ENCODE measurements at places on chromosomes 13 and 19.

DNA sequence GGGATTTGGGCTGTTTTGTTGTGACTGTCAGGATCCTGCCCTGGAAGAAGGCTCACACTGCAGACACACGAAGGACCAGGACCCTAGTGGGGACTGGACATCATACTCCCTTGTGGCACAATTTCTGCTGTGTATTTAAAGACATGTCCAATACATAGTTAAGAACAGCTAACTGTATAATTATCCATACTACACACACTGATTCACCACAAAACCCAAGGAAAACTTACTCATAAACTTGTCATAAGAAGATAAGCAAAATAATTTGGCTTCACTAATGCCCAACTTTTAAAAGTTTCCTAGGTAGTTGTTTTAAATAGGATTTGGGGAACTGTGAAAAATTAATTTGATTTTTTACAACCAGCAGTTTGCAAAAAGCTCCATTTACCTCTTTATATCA, 46.1 kb downstream of the LATS2 start:
- no peak for DNase-seq

DNA sequence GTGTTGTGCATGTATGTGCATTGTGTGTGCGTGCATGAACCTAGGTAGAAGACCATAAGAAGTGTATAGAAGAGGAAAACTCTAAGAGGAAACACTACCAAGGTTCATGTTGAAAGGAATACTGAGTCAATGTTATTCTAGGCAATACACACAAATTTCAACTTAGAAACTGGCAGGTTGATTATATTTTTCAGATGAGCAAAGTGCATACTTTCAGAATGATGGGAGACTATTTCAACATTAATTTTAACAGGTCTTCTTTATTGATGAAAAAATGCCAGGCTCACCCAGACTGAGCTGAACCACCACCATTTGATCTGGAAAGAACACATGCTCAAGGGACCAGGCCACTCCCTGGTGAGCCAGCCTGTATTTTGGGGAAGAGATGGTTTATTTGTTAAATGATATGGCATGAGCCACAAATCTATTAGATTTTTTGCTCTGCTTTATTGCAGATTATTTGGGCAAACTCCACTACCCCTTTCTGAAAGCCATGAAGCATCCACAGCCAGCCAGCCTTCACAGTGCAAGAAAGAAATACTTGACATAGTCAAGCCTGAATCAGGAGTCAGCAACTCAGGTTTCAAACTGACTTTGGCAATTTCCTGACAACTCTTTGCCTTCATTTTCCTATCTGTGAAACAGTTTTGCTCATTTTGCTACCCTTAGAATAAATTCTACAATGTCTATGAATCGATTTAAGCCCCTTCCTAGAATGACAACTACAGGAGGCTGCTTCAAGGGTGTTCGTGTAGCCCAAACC, 368.9 kb downstream of the COG6 start:
- no peak for DNase-seq

- DNase-seq = no peak
Measured at GRCh38 chr19:13023656-13024055, 28.4 kb downstream of the NFIX start.

DNA sequence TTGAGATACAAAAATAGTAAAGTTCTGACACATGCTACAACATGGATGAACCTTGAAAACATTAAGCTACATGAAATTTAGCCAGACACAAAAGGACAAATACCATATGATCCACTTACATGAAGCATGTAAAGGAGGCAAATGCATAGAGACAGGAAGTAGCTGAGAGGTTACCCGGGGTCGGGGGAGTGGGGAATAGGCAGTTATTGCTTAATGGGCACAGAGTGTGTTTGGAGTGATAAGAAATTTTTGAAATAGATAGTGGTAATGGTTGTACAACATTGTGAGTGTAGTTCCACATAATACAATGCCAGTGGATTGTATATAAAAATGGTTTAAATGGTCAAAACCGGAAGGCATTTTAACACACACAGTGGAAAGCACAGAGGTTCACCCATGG, 4.3 kb downstream of the N4BP2L1 start:
- no peak for DNase-seq

GRCh38 chr19:49435670-49436069, 5.7 kb downstream of the SLC17A7 start:
- DNase-seq = no peak

GRCh38 chr19:18746401-18747325, 44.4 kb downstream of the COMP start:
- no peak for DNase-seq

GRCh38 chr13:85640727-85641126, 158.5 kb downstream of the SLITRK6 start:
- DNase-seq = no peak

- no peak for DNase-seq
Measured at GRCh38 chr13:79402074-79402635, 3.9 kb downstream of the RBM26 start.

DNA sequence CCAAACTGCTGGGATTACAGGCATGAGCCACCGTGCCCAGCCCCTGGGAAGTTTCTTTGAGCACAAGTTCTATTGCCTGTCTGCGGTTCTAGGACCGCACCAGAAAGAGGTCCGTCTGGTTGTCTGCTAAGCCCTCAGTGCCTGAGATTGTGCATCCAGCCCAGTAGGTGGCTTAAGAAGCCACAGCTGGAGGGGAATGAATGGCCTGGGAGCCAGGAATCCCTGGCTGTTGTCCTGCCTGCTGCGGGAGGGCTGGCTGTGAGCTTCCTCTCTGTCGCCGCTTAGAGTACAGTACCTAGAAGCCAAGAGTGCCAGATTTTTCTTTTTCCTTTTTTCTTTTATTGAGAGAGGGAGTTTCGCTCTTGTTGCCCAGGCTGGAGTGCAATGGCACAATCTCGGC, 4.2 kb upstream of the TYK2 start:
- no peak for DNase-seq

DNA sequence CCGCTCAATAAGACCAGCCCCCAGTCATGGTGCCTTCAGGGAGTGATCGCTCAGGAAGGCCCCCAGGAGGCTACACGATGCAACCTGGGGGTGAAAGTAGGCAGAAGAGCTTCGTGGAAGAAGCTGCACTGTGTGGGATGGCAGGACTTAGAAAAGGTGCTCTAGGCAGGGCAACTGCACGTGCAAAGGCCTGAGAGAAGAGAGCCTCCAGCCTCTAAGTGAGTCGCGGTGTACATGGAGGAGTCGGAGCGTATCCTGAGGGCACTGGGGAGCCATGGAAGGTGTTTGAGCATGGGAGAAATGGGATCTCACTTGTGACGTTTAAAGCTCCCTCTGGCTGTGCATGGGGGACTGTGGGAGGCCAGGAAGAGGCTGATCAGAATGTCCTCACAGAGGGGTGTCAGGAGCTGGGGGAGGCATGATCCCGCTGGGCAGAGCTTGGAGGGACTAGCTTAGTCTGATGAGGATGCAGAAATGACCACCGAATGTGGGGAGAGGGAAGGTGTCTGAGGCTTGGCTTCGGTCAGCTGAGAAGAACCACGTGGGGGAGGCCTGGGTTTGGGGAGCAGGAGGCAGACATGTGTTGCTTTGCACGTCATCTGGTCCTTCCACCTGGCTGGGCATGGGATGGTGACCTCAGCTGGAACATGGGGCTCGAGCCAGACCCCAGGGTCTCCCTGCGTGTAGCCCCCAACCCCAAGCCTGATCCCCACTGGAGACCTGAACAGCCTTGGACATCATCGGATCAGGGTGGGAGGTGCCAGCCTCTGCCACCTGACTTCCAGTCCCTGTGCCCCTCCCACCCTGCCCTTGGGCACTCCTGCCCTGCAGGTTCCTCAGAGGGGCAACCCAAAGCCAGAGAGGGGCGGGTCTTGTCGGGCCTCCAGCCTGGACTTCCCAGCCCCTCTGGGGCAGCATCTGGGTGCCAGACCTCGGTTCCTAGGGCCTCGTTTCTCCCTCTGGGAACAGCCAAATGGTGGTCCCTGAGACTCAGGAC, 1.1 kb downstream of the APC2 start:
- no peak for DNase-seq

- no peak for DNase-seq
Measured at GRCh38 chr19:15476325-15476724, 3.0 kb downstream of the PGLYRP2 start.

DNA sequence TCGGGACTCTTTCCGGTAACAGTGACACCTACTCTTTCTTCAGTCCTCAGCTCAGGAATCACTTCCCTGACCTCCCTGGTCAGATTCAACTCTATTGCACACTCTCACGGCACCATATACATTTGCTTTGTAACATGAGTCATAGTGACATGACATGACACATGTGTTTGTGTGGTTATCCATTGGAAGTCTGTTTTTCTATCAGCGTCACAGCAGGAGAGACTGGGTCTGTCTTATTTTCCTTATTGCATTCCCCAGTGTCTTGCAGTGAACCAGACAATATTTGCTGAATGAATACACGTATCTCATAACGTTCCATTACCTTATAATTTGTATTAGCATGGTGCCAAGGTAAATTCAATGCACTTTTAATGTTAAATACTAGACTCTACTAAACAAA, 102.0 kb downstream of the DCLK1 start:
- no peak for DNase-seq

DNA sequence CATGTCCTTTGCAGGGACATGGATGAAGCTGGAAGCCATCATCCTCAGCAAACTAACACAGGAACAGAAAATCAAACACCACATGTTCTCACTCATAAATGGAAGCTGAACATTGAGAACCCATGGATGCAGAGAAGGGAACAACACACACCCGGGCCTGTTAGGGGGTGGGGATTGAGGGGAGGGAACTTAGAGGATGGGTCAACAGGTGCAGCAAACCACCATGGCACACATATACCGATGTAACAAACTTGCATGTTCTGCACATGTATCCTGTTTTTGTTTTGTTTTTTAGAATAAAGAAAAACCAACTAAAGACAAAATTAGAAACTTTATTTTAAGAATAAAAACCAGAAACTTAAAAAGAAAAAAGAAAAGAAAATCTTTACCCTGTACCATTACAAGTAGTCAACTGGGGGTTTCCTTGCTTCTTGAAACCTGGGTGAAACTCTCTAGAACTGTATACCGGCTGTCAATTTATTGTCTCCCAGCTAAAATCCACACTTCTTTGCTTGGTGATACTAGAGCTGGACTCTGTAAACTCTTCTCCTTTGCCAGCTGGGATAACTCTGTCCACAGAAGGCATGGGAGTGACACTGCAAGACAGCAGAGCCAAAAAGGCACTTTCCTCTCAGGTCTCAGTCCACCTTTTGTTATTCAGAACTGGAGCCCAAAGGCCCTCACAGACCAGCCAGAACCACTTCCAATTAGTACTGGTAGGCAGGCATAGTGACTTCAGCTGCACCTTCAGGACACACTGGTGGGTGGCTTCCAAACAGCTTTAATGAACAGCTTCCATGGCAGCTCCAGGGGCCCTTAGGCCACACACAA, 9.0 kb downstream of the MICU2 start:
- DNase-seq = no peak

Measured in left cardiac atrium (tissue), 4 donors.